ENCODE measurements at places on chromosomes 16 and 17.

- no peak for DNase-seq
Measured at GRCh38 chr17:28290703-28291102, 28.3 kb upstream of the TMEM97 start.

DNA sequence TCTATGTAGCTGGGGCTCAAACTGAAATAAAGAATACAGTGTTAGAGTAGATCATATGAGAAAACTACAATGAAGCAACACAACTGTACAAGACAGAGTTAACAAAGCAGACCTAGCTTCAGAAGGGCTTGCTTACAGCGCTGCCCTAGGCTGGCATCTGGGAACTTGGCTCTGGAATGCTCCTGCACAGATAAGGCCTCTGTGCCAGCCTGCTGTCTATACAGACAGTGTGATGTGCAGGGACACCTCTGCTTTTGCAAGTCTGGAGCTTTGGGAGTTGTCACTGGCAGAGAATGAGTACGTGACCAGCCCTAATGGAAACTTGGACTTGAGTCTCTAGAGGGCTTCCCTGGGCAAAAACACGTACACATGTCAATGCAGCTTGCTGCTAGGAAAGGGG is 32.1 kb upstream of the SLC38A8 start:
- DNase-seq = no peak

- DNase-seq = no peak
Measured at GRCh38 chr17:76131692-76132573, 9.1 kb downstream of the FOXJ1 start.

GRCh38 chr16:4200000-4200780 is 41.7 kb downstream of the SRL start:
- DNase-seq = no peak

DNA sequence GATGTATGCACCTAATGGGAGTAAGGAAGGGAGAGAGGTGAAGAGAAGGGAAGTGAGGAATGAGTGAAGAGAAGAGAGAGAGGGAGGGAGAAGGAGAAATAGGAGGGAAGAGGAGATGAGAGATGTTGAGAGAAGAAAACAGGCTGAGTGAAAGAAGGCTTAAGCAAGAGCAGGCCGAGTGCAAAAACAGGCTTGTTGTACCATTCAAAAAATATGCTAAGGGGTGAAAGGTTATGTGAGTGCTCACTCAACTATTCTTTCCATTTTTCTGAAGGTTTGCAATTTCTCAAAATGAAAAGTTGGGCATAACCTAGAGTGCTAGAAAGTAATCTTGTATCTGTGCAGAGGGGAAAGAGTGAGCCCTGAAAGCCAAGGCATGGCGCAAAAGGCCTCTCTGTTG is 22.9 kb downstream of the RPGRIP1L start:
- DNase-seq = no peak

GRCh38 chr17:45222289-45222995 is 757 bp downstream of the FMNL1 start:
- DNase-seq = no peak

- no peak for DNase-seq
Measured at GRCh38 chr16:63337264-63337663, 1301.0 kb upstream of the CDH8 start.

DNA sequence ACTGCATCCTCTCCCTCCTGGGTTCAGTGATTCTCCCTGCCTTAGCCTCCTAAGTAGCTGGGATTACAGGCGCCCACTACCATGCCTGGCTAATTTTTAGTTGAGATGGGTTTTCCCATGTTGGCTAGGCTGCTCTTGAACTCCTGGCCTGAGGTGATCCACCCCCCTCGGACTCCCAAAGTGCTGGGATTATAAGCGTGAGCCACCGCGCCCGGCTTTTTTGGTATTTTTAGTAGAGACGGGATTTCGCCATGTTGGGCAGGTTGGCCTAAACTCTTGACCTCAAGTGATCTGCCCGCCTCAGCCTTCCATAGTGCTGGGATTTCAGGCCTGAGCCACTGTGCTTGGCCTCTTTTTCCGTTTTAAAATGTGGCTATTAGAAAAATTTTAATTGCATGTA is 343.8 kb upstream of the RBFOX1 start:
- DNase-seq = no peak

- DNase-seq = no peak
Measured at GRCh38 chr17:63382136-63382535, 64.0 kb downstream of the CYB561 start.

- no peak for DNase-seq
Measured at GRCh38 chr17:59172436-59173004, 17.0 kb downstream of the PRR11 start.

- no peak for DNase-seq
Measured at GRCh38 chr16:16073891-16074881, 124.8 kb downstream of the ABCC1 start.

- no peak for DNase-seq
Measured at GRCh38 chr16:79320956-79321355, 279.6 kb downstream of the MAF start.

GRCh38 chr17:67139784-67140665 is 95.7 kb downstream of the CACNG1 start:
- DNase-seq = no peak

DNA sequence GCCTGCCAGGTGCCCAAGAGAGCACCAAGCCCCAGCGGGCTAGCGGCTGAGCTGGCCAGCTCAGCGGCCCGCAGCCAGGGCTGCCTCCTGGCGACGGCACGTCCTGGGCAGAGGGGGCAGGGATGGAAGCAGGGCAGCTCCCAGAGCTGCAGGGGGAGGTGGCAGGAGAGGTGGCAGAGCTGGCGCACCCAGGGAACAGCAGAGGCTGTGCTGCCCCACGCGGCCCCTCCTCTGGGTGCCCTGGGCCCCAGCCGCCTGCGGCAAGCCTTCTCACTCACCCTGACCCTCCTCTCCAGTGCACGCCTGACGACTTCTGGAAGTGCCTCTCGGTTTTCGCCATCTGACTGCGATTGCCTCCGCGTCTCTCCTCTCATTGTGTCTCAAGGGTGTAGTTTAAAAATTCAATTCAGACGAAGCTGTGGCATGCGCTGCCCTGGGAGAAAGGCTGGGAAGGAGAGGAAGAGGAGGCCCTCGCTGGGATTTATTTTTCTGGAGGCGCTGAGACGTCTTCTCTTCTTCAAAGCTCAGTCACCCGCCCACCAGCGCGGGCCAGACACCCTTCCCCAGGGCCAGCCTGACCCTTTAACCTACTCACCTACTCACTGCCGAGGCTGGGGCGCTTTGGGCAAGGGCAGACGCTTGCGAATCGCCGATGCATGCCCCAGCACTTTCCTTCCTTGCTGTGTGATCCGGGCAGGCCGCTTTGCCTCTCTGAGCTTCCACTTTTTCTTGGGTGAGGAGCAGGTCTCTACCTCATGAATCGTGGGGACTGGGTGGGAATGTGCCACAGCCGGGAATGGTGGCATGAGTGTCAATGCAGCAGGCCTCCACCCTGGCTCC is 24.9 kb downstream of the GSE1 start:
- DNase-seq = no peak

DNA sequence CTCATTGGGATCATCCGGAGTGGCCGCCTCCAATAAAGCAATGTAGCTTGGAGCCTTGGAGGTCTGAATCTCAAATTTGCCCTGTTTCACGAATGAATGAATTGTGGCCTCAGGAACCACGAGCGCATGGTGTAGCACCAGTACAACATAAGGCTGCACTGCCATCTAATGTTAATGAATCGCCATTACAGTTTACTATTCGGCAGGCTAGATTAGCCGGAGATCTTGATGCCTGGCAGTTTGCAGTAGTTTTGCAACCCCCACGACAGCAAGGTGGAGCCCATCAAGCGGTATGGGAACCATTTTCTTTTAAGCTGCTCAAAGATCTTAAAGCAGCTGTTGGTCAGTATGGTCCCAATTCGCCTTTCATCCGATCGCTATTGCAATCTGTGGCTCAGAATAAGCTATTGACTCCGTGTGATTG is 18.8 kb downstream of the ALOX15B start:
- no peak for DNase-seq

DNA sequence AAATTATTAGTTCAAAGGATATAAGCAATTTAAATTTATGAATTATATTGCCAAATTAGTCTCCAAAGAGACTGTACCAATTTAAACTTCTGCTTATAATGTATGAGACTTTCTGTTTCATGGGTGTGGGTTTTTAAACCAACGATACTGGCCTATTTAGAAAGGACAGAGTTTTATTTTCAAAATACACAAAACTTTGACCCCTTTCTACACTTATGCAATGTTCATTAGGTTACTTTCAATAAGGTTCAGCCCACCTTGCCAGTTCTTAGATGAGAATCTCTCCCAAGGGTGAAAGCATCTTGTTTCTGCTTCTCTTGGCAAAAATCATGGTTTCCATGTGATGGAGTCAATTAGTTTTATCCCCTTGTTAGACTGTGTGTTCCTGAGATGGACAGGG is 84.7 kb downstream of the MYO1D start:
- DNase-seq = no peak

- DNase-seq = no peak
Measured at GRCh38 chr17:18230288-18231141, 5.1 kb downstream of the LLGL1 start.

DNA sequence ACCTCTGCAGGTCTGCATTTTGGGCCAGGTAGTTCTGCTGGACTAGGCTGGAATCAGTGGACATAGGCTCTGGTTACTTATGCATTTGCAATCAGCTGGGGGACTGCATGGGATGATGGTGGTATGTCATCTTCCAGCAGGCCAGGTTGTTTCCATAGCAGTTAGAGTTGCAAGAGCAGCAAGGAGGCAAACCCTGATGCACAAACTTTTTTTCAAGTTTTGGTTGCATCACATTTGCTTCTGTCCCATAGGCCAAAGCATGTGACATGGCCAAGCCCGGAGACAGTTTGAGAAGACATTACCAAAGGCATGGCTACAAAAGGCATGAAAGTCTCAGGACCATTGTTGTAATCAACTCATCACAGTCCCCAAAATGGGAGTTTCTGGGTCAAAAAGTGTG is 58.2 kb downstream of the PRKCB start:
- no peak for DNase-seq

GRCh38 chr17:80931421-80932265 is 60.0 kb upstream of the CHMP6 start:
- DNase-seq = no peak

- no peak for DNase-seq
Measured at GRCh38 chr17:71709271-71709890, 411.4 kb upstream of the SOX9 start.

DNA sequence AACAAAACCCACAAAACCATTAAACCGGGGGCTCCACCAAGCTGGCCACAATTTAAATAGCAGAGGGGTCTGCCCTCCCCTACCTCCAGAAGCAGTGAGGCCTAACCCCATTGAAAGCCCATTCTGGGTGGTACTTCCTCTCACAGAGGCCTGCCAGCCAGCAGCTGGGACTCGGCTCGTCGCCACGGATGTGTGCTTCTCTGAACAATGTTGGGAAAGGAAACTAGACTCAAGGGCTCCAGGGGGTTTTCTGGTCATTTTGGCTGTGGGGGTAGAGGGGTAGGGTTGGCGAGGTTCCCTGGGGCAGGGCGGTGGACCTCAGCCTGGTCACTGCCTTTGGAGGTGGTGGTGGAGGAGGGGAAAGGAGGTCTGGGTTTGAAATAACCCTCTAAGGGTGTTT is 4.7 kb upstream of the PLCG2 start:
- DNase-seq = no peak

DNA sequence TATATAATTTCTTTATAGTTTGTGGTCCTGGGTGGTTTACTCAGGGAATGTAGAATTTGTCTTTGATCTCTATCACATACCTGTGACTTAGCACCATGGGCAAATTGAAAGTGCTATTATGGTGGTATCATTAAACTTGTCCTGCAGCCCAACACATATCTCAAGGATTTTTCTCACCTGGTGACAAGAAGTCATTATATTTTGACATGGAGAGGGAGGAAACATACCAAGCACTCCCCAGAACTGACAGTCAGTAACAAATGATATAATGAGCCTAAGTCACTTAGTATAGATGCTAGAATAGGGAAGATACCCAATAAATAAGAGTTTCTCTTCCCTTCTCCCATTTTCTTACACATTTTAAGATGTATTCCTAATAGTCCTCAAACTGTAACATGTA is 805.5 kb upstream of the KIF2B start:
- no peak for DNase-seq

- no peak for DNase-seq
Measured at GRCh38 chr16:8872071-8872470, 3.3 kb upstream of the CARHSP1 start.

GRCh38 chr16:9092978-9093344 is 1.5 kb downstream of the HAPSTR1 start:
- DNase-seq = no peak

- no peak for DNase-seq
Measured at GRCh38 chr17:21377705-21378396, 1.7 kb downstream of the KCNJ12 start.

- no peak for DNase-seq
Measured at GRCh38 chr17:14340857-14341754, 40.2 kb downstream of the HS3ST3B1 start.

DNA sequence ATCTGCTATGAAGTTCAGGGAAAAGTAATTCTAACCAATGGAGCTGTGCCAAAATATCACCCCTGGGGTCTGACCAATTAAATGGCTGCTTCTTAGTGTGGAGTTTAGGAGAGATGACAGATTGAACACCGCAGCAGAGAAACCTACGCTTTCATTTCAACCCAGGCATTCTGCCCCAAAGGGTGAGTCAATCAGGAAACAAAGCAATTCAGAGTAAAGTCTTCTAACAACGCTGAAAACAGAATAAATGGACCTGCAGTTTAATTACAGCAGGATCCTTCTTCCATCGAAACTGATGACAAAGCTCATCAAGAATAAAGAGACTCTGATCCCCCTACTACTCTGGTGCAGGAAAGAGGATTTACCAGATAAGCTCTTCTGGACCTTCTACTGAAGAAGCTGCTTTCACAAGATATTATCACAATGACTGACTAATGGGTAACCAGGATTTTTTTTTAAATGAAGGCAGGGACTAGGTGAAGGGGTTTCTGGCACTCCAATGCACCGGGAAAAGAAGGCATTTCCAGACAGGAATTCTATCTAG is 16.7 kb downstream of the RFFL start:
- peak; percentile 26 for DNase-seq

DNA sequence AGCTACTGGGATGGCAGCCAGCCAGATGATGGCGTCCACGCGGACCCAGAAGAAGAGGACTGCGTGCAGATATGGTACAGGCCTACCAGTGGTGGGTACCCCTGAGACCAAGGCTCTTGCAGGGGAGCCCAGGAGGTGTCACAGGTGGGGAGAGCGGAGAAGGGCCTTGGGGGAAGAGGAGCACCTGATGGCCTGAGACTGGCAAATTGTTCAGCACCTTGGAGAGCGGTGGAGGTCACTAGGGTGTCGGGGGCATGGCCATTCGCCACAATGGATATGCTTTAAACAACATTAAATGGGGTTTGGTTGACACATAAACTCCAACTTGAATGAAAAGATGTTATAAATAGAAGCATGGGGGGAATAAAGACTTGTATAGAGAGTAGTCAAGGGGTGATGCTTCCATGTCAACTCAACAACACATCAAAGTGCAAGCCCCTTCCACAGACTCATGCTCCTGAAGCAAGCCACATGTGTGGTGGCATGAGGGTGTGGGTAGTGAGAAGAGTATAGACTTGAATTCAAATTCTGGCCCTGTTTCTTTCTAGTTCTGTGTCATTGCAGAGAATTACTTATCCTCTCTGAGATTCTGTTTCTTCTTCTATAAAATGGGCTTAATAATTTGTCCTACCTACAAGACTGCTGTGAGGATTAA is 22.2 kb downstream of the CLEC19A start:
- DNase-seq = no peak
